ENCODE measurements at places on chromosomes 3 and 15.

GRCh38 chr3:106425026-106425425 is 556.2 kb upstream of the CBLB start:
- DNase-seq, result no peak

DNA sequence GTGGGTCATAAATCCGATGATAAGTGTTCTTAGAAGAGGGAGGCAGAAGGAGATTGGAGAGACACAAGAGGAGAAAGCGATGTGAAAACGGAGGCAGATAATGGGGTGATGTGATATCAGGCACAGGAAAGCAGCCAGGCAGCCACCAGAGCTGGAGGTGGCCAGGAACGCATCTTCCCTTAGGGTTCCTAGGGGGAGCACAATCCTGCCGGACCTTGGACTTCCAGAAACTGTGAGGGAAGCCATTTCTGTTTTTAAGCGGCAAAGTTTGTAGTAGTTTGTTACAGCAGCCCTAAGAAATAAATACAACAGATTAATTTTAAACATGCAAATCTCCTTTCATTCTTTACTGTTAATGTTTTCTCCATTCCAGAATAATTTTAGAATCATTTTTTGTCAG is 259.9 kb upstream of the TMC3 start:
- DNase-seq, result no peak

DNA sequence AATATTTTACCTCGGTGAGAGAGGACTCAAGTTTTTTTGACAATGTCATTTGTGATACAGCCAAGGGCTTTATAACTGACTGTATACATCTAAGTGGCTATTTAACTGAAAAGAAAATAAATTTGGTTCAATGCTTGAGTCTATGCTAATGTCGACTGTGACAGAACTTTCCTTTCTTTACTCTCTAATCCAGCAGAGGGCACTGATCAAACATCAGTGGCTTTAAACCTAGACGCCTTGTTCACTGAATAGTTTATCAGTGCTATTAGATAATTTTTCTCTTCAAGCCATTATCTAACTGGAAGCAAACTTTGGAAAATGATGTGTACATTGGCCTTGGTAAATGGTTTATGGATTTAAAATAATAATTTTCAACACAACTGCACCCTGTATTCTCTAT is 285.1 kb downstream of the CHL1 start:
- no peak for DNase-seq

DNA sequence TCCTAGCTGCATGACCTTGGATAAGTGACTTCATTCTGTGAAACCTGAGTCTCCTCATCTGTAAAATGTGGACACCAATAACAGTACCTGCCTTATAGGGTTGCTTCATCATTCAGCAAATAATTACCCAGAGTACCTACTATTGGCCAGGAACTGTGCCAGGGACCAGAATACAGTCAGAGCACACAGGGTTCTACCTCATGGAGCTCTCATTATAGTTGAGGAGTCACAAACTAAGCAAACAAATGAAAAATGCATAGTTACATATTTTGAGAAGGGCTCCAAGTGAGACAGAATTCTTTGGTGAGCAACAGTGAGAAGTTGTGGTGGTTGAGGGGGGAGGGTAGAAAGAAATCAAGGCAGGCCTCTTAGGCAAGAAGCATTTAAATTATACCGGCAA is 308.6 kb upstream of the WNT5A start:
- DNase-seq, result no peak

- no peak for DNase-seq
Observed at GRCh38 chr3:10935028-10935427, 57.5 kb upstream of the SLC6A1 start.

GRCh38 chr15:39504808-39505207 is 76.1 kb upstream of the THBS1 start:
- no peak for DNase-seq

GRCh38 chr3:198090795-198091332 is 130.8 kb downstream of the LMLN start:
- no peak for DNase-seq

- DNase-seq, result no peak
Observed at GRCh38 chr15:67510597-67511190, 10.2 kb upstream of the C15orf61 start.

DNA sequence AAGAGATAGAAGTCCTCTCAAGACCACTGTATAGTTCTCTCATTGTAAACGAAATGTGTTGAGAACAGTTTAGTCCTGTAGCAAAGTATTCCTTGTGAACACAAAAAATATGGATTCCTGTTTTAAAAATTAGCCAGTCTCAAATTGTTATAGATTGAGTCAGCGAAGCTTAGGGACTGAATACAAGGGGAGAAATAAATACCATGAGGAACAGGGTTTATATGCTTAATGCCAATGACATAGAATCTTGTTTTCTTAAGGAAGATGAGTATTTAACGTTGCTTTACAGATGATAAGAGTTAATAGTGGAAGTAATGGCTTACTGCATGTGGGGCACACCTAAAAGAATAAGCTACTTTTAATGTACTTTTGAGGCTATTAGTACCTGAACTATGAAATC is 37.9 kb downstream of the SETD5 start:
- DNase-seq, result no peak

GRCh38 chr3:13158408-13158807 is 85.2 kb upstream of the IQSEC1 start:
- no peak for DNase-seq

- DNase-seq, result peak; percentile 45
Observed at GRCh38 chr3:50525987-50526386, 22.6 kb upstream of the CACNA2D2 start.

DNA sequence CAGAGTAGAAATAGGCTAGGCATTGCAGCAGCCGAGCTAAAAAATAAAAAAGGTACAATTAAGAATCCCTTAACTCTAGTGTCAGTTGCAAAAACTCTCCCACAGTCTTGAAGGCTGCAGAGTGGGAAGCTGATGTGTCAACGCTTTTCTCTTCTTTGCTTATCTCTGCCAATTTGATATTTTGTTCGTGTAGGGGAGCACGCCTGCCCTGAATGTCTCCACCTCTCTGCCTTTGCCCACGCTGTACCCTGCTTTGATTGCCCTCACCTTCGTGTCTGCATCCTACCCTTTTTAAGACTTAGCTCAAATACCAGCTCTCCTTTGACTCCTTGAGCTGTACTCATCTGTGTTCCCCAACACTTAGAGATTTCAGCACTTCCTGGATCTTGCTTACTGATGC is 155.4 kb upstream of the CADPS start:
- no peak for DNase-seq

GRCh38 chr3:73098873-73099272 is 37.4 kb downstream of the EBLN2 start:
- DNase-seq, result no peak

All from dermis blood vessel endothelial cell (primary cell).